ENCODE measurements at places on chromosomes 4 and X.

- DNase-seq = no peak
These were observed 2.5 kb upstream of the PLP1 start for GRCh38 chrX:103774070-103774642.

DNA sequence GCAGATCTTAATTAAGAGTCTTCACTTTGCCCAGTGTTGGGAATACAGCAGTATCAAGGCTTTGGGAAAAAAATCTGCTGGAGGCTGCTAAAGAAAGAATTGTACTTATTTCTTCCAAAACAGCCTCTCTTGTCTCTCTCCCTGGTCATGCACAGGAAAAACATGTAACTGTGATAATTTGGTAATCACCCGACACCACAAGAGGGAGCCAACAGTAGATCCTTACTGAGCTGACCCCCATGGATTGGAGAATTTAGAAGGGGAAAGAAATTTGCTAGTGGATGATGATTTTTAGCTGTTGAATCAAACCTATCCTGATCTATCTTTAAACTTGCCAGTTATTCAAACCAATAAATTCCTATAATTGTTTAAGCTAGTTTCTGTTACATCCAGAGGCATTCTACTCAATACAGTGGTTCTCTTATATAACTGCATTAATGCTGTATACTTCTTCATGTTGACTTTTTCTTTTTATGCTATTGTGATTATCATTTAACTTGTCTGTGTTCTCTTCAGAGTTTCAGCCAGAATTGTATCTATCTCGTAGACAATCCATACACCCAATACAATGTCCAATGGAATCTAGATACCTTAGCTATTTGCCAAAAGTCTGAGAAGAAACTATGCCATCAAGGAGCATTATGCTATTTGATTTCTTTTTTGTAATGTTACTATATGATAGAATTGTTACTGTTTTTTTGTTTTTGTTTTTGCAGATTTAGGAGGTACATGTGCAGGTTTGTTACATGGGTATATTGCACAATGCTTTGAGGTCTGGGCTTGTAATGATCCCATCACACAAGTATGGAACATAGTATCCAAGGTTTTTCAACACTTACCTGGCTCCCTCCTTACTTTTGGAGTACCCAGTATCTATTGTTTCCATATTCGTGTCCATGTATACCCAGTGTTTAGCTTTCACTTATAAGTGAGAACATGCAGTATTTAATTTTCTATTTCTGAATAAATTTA lies 31.3 kb upstream of the ARHGEF38 start:
- peak; percentile 18 for DNase-seq

DNA sequence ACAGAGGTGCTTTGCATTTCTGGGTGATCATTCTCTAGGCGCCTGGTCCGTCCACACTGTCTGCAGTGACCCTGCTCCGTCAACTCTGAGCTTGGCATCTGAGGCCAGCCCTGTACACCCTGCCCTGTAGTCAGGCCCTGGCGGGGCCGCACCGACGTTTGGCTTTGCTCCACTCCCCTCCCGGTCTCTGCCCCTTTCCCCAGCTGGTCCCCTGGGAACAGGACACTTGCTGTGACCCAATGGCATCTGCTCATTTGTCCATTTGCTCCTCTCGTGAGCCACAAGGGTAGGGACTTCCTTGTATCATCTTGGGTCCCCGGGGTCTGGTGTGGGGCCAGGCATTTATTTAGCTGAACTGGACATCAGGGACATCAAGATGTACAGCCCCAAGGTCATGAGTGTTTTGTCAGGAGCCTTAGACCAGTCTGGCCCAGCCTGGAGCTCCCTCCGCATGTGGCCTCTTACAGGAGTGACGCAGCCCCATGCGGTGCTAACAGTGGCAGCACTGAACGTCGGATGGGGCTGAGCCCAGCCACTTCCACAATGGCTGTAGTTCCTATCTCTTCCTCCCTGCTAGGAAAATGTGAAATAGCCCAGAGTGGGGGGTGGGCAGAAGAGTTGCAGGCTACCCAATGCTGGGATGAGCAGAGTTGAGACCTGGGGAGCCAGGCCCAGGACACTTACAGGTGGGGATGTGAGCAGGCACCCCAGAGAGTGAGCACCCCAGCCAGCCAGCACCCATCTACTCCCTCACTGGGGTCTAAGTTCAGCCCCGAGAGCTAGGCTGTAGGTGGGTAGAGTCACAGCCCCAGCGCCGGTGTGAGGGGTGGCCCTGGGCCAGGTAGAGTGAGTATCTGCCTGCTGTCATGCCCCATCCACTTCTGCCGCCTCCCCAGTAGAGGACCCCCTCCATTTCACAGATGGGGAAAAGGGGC lies 2.0 kb upstream of the SH3BP2 start:
- DNase-seq = no peak

DNA sequence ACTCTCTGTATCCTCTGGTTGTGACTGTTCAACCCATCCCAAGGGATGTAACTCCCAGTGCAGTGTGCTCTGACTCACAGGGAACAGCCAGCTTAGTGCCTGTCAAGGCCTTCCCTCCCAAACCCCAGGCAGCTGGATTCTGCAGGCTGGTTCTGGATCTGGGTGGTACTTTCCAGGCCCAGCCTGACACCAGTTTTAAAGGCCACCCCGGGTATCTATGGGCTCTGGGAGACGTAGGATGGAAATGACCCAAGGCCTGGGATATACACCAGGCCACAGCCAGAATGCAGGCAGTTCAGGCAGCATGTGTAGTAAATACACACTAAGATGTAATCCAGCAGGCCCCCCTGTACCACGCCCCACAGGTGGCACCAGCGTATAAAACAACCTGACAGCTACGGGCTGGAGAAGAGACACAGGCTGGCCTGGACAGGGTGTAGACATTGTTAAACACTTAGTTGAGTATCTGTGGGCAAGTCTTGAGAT lies 64.2 kb downstream of the SPINK2 start:
- DNase-seq = peak; percentile 37

GRCh38 chrX:77925764-77926163 lies 15.3 kb downstream of the ATP7A start:
- no peak for DNase-seq

- DNase-seq = no peak
These were observed 393.8 kb upstream of the CNKSR2 start for GRCh38 chrX:20980426-20980825.

GRCh38 chrX:50200907-50201306 lies at the start of gene AKAP4:
TSS of gene AKAP4 (minus strand) at chrX:50201007. CDS start at chrX:50200889, 118 bp downstream.
- DNase-seq = no peak

- DNase-seq = no peak
These were observed 16.8 kb downstream of the RBPJ start for GRCh38 chr4:26337612-26338011.

- DNase-seq = no peak
These were observed 51.3 kb upstream of the EGFL6 start for GRCh38 chrX:13518126-13518525.

DNA sequence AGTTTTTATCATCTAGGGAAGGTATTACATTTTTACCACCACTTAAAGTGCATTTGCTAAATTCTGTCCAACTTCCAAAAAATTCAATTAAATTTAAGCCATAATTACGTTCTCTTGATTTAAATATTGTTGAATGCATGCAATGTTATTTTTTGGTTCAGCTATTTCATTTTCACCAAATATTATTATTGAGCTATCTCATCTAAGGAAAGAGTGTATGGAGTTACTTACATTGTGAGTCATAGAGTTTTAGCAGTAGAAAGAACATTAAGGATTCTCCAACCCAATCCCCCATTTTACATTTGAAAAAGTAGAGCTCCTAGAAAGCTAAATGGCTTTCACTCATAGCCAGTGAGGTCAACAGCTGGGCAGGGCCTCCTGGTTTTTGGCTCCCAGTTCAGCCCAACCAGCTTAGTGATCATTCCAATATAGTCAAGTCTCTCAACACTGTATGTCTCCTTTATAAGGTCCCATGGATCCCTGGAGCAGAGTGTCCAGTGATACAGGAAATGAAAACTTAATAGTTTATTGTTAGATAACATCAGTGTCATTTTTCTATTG lies 60.5 kb downstream of the NDNF start:
- no peak for DNase-seq

DNA sequence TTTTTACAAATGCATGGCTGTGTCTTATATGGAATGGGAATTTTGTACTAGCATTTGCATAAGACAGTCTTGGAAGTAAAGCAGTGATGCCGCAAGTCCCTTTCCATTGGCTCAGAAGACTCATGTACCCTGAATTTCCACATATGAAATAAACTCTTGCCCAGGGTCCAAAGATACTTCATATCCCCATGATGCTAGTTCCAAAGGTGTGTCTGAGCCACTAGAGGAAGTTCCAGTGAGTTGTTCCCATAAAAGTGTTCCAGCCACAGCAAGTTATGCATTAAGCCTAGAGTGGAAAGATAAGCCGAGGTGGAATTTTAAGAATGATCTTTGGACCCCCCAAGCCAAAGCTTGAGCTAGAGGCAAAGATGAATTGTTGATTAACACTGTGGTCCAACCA lies 9.3 kb upstream of the CEP135 start:
- DNase-seq = no peak

DNA sequence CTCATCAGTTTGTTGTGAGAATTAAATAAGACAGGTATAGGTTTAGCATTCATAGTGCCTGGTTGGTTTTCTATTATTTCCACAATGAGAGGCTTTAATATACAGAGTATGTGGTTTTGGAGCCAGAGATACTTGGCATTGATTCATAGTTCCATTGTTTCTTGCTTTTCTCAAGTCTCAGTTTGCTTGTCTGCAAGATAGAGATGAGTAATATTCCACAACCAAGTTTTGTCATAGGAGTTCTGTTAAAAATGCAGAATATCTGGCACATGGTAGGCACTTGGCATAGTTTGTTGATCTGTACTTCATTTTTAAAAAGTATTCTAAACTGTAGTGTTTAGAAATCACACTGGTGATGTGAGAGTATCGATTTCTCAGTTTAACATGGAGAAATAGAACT lies 37.5 kb upstream of the EDA2R start:
- DNase-seq = no peak

- DNase-seq = no peak
These were observed 29.3 kb upstream of the PTPN13 start for GRCh38 chr4:86564795-86565194.

DNA sequence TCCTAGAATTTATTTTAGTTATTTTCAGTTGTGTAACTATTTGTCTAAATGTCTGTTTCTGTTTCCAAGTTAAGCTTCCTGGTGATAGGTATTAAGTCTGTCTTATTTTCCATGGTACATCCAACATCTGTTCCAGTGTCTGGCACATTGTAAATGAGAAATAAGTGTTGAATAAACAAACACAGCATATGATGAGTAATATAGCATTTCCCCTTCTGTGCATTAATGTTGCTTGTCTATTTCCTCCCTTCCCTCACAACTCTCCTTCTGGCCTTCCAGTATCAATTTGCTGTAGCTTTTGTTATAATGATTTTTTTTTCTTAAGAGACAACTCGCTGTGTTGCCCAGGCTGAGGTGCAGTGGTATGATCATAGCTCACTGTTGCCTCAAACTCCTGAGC lies 36.1 kb downstream of the COPS4 start:
- no peak for DNase-seq

- DNase-seq = no peak
These were observed 140.8 kb upstream of the EDNRA start for GRCh38 chr4:147340111-147340510.

GRCh38 chrX:110310896-110311295 lies 7.0 kb downstream of the AMMECR1 start:
- DNase-seq = peak; percentile 50

DNA sequence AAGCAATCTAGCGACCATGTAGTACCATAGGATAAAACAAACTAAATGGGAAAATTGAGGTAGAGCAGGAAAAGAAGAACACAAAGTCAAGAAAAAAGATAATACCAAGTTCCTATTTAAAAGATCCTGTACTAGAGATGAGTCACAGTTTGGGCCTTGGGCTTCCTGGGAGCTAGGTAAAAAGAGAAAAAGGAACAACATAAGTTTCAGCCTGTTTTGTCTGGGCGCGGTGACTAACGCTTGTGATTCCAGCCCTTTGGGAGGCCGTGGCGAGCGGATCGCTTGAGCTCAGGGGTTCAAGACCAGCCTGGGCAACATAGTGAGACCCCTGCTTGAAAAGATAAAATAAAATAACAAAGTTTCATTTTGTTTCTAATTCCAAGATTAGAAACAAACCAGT lies 14.0 kb upstream of the TMEM156 start:
- peak; percentile 31 for DNase-seq

- DNase-seq = no peak
These were observed 1.3 kb downstream of the G3BP2 start for GRCh38 chr4:75671802-75672421.

DNA sequence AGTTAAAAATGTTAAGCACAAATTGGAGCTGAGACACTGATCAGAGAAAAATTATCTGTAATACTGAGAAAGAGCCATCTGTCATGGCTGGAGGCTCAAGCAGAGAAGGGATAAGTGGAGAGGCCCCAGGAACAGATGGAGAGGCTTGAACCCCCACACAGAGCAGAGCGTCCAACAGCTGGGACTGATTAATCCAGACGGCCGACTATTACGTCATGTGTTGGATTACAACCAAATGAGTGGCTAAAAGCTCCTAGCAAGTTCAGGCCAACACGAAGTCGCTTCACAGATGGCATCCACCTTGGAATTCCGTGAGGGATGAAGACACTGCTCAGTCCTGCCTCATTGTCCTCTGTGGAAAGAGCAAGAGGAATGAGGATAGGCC lies 57.7 kb upstream of the ATXN3L start:
- DNase-seq = no peak

GRCh38 chr4:87002682-87003043 lies 67.9 kb downstream of the AFF1 start:
- no peak for DNase-seq

DNA sequence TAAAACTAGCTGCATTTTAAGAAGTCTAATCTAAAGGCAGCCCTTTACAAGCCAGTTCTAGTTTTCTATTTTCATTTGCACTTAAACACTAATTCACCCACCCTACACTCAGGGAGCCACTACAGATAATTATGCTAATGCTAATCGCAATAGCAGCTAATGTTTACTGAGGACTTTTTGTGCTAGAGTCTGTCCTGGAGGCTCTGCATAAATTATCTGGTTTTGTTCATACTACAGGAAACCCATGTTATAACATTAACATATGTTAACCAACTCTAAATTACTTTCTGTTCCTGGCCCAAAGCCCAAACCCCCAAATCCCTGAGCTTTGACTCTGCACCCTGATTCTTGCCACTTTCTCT lies 480 bp upstream of the RADX start:
- DNase-seq = no peak

GRCh38 chr4:99645036-99645435 lies 12.6 kb downstream of the C4orf54 start:
- DNase-seq = no peak

- DNase-seq = no peak
These were observed 205.4 kb downstream of the SHROOM3 start for GRCh38 chr4:76640353-76640910.

DNA sequence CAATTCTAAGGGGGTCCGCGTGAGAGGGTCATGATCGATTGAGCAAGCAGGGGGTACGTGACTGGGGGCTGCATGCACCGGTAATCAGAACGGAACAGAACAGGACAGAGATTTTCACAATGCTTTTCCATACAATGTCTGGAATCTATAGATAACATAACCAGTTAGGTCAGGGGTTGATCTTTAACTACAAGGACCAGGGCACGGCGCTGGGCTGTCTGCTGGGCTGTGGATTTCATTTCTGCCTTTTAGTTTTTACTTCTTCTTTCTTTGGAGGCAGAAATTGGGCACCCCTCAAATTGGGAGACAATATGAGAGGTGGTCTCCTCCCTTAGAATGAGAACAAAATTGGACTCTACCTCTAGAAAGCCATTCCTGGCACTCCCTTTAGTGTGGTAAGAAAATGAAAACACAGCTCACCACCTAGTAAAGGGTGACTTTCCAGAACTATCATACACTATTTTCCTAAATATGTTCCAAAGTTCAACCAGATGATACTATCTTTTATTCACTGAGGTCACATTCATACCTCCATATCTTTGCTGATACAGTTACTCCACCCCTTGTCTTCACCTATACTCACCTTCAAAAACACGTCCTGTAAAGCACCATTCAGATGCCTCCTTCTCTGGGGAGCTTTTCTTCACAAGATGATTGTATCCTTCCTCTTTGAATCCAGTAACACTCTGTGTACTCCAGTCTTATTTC lies 1058.3 kb upstream of the SLIT2 start:
- DNase-seq = no peak
